ENCODE measurements at places on chromosomes 5 and 9.
A peak's percentile ranks its signal among the peaks of the same experiment; 100 is the strongest.

- DNase-seq = no peak
These were observed 36.0 kb downstream of the ROR2 start for GRCh38 chr9:91913986-91914385.

DNA sequence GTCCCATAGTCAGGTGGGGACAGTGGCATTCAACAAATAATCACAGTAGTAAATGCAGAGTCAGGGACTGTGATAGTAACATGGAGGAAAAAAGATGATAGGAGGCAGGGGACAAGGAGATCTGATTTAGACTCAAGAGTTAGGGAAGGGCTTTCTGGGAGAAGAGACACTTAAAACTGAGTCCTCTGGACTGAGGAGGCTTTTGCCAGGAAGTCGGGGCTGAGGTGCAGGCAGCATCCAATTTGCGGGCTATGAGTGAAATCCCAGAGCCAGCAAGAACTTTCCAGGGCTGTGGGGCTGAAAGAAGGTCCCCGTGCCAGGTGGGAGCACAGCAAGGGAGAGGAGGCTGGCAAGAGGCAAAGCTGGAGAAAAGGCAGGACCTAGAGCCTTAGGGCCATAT is 124.1 kb downstream of the KIF4B start:
- DNase-seq = no peak

DNA sequence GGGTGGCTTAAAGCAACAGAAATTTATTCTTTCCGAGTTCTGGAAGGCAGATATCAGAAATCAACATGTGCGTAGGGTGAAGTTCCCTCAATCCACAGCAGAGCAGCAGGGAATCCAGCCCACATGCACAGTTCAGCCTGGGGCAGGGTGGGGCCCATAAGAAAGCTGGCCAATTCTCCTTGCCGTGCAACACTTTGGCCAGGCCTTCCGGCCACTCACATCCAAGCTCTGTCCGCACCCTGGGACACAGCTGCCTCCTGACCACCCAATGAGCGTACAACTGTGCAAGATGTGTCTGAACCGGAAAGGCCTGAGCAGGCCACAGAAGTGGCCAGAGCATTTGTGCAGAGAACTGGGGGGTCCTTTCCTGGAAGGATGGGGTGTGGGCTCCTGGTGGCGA is 274.9 kb downstream of the GADD45G start:
- no peak for DNase-seq

DNA sequence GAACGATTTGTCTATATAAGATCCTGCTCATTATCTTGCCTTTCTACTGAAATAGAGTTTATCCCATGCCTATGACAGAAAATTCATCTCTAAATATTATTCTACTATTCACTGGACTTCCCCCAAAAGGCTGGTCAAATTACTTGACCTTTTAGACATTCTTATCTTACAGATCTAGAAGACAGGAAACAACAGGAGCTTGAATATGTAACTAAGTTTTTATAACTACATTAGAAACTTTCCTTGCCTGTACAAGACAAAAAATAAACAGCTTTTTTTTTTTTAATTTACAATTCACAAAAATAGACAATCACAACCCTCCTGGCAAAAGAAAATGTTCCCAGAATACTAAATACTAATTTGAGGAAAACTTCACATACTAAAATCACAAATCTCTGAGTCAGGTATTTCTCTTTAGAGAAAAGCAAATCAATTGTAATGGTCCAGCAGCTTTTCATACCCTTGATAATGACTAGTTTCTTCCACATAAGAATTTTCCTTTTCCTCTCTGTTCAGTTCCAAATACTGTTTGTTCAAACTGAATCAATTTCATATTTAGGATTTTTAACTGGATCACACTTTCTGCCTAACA is 68.6 kb downstream of the MLLT3 start:
- DNase-seq = no peak

- DNase-seq = no peak
These were observed 123.5 kb upstream of the SLCO6A1 start for GRCh38 chr5:102622262-102622661.

DNA sequence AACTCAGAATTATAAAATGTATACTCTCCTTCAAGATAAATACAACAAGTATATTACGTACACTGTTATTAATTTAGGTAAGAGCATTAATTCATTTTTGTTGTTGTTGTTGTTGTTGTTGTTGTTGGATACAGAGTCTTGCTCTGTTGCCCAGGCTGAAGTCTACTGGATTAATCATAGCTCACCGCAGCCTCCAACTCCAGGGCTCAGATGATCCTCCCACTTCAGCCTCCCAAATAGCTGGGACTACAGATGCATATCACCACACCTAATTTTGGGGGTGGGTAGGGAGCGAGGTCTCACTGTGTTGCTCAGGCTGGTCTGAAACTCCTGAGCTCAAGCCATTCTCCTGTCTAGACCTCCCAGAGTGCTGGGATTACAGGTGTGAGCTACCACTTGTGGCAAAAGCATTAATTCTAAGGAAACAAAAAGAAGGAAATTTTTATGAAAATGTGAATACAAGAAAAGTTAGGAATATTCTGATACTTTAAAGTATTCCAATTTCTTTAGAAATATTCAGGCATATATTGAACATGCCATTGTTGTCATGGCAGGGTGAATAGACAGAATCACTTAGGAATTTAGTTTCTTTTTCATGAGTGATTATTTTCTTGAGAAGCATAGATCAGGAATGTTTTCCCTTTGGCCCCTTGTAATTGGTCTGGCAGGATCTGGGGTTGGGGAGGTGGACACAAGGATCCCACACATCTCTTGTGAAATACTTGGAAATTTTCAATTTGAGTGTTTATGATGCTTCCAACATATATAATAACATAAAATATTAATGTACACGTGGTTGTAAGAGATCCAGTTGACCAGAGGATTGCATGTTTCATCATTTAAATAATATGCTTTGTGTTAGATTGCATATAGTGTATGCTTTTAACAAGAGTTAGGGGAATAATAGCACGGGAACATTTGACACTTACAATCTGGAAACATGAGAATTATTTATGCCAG is 263.6 kb downstream of the FANCC start:
- DNase-seq = no peak

GRCh38 chr5:73160239-73160671 is 12.7 kb upstream of the TMEM174 start:
- no peak for DNase-seq

- DNase-seq = no peak
These were observed 118.8 kb upstream of the ADAMTS19 start for GRCh38 chr5:129341306-129341705.

DNA sequence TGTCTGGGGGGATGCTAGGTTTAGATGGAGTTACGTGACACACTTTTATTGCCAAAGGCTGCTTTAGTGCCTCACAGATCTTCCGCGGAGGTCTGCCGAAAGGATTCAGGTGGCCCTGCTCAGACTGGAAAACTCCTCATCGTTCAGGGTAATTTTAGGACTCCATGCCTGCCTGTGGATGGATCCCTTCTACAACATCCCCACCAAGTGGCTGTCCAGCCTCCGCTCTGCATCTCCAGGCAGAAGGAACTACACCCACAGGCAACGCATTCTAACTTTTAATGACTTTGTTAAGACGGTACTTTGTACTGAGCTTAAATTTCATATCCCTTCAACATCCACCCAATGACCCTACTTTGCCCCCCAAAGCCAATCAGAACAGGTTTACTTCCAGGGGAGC is 29.4 kb downstream of the ATPSCKMT start:
- DNase-seq = no peak

DNA sequence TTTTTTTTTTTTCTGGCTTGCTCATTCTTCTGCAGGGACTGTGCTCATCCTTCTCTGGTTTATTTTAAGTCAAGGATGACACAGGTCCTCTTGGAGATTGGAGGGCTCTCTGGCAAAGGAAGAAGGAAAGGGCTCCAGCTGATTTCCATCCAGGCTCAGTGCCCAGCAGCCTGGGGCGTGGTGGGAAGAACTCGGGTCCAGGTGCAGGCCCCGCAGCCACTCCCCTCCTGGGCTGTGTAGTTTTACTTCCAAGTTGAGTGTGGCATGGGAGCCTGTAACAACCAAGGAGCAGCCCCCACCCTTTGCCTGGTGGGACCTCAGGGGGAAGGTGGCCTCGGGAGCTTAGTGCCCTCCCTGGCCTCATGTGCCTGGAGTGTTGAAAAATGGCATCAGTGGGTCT is 58.9 kb downstream of the ANKRD33B start:
- no peak for DNase-seq

DNA sequence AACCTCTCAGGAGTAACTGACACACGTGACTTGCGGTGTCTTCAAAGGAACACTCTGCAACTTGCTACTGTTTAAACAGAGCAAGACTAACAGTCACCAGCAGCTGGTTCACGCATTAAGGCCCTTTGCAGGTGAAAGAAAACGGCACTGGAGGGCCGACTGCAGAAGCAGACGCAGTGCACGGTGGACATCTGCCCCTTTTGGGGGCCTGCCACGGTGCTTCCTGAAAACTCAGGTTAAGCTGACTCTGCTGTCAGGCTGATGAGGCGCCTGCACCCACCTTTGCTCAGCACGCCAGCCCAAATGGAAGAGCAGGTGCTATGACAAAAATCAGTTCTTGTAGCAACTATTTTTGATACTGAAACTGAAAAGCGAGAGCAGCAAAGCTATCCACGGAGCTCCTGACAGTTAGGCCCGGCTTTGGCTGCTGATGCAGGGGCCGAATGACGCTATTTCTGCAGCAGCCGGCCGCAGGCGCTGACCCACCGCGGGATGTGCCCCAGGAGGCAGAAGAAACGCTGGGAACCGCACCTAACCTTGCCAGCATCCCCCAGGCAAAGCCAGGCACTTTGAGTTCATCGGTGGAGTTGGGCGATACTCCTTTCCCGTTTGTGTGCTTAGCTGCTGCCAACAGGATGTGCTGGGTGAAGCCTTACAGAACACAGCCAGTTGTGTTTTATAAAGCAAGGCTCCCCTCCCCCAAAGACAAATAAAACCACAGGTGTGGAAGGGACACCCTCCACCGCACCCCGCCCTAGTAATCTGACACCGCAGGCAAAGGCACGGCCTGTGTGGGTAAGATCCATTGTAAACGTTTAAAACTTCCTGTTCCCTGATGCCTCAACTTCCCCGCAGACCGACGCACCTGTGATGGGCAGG is 21.1 kb upstream of the TERT start:
- DNase-seq = peak; percentile 89

GRCh38 chr5:171841984-171842776 is 56.6 kb downstream of the SMIM23 start:
- DNase-seq = no peak

- DNase-seq = no peak
These were observed 30.3 kb downstream of the EPB41L4A start for GRCh38 chr5:112388739-112389138.

GRCh38 chr5:122141751-122142150 is 12.4 kb downstream of the ZNF474 start:
- DNase-seq = no peak

DNA sequence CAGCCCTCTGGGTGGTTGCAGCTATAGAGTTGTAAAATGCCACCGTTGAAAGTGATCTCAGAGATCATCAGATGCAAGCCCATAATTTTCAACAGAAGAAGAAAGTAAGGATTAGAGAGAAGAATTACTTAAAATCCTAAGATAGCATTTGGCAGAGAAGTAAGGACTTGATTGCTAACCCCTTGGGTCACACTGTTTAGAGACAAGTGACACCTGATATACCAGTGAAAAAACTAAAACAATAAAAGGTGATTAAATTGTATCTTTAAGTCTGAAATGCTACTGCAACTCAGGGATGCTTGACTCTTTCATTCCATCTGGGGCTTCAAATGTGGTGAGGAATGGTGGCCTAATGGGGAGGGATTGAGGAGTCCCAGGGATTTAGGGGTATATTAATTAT is 280.9 kb upstream of the PANK3 start:
- DNase-seq = no peak

- no peak for DNase-seq
These were observed 167.2 kb downstream of the CACNA1B start for GRCh38 chr9:138044485-138045383.

DNA sequence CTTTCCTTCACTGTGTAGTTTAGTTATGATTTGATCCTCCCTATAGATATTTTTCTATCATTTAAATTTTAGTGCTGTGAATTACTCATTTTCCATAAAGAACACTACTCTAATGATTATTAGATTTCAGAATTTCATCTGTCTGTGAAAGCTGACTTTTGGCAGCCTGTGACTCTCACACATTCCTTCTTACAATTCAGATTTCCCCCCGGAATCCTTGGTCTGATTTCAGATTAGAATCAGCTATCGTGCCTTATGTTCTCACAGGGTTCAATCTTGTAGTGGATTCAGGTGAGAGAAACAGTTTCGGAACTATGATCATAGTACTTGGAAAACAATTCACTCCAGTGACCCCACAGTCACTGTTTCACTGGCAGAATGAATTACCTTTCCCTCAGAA is 26.2 kb downstream of the ZNF474 start:
- no peak for DNase-seq

DNA sequence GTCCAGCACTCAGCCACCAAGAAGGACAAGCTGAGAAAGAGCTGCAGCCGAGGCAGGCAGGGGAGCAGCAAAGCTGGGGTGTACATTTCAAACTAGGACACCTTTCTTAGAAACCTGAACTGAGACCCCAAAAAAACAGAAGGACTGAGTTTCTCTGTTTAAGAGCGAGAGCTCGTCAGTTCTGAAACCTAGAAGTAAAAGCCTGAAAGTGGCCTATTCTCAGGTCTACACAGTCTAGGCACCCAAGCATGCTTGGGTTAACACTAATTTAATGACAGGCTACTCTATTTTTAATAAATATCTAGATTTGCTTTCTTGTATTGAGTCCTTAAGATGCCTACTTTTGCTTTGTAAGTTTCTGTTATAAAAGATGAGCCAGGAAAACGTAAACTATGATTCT is 49.0 kb upstream of the TLE4 start:
- DNase-seq = no peak

DNA sequence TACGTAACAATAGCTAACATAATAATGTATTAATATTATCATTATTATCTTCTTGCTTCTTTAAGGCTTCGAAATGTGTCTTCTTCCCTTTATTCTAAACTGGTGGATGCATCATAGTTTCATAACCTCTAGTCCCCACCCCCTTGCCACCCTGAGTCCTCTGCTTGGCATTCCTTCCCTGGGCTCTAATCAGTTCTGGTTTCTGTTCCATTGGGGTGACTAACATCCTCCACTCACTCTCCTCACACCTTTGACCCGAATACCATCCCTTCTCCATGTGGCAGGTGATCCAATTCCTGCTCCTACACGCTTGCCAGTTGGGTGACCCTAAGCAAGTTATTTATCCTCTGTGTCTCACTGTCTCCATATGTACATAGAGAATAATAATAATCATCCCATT is 286.1 kb downstream of the TRPM3 start:
- no peak for DNase-seq

DNA sequence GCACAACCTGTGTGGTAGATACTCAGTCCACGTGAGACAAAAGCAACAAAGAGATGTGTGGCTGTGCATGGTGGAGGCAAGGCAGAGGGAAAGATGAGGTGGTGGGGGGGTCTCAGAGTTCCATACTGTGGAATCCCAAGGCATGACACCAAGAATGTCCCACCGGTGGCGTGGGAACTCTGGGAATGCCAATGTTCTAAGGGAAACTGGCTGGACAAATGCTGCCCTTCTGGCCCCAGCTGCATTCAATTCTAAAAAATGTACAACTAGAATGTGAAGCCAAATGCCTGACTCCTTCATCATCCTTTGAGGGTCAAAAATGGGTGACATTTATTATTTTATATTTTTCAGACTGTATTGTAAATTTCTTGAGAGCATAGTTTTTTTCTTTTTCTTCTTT is 58.2 kb upstream of the EQTN start:
- DNase-seq = no peak
